Trophoblast cell (in vitro differentiated cells and primary cell): ENCODE measurements at places on chromosomes 6 and 20.

DNA sequence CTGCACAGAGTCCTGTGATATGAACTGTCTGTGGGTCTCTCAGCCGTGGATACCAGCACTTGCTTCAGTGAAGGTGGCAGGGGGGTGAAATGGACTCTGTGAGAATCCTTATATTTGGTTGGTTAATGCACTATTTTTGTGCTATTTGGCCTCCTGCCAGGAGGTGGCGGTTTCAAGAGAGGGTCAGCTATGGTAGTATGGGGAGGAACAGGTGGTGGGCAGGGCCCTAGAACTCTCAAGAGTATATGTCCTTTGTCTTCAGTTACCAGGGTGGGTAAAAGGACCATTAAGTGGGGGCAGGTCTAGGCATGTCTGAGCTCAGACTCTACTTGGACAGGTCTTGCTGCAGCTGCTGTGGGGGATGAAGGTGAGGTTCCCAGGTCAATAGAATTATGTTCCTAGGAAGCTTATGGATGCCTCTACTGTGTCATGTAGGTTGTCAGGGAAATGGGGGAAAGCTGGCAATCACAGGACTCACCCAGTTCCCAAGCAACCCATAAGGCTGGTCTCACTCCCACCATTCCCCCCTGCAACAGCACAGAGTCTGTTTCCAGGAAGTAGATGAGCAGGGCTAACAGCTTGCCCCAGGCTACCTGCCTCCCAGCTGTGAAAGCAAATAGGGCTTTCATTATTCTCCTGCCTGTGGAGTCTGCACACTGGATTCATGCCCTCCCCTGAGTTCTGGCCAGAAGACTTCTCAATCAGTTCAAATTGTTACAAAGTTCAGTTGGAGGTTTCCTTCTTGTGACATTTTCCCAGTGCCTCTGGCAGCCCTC lies 56.8 kb upstream of the PHIP start:
- DNase-seq: no peak

DNA sequence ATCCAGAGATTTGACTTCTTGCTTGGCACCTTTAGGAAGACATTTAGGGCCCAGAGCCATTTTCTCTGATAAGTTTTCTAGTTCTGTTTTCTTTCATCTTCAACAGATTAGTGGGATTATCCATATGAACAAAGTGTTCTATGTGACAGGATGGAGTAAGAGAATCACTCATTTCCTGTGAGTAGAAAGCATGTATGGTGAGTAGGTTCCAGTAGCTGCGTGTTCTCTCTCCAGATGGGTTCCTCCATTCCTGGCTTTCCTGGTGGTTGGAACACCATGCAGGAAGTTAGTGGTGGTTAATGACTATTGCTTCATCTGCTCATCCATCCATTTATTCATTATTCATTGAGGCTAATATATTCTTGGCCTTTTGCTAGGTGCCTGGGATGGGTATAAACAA lies 54.0 kb downstream of the EFCAB8 start:
- no peak for DNase-seq

DNA sequence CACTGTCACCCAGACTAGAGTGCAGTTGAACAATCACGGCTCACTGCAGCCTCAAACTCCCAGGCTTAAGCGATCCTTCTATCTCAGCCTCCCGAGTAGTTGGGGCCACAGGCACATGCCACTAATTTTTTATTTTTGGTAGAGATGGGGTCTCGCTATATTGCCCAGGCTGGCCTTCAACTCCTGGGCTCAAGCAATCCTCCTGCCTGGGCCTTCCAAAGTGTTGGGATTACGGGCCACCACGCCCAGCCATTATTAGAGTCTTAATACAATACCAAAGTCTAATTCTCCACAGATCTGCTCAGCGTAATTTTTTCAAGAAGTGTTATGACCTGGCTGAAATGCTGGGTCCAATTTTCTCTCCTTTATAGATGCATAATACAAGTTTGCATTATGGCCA lies 3.0 kb downstream of the GCLC start:
- no peak for DNase-seq

- DNase-seq: no peak
Observed at GRCh38 chr20:2221921-2222320, 73.9 kb upstream of the TGM3 start.

- DNase-seq: no peak
Observed at GRCh38 chr6:124479991-124480430, 482.2 kb upstream of the RNF217 start.

- DNase-seq: no peak
Observed at GRCh38 chr6:37492236-37492972, 7.3 kb downstream of the CCDC167 start.

DNA sequence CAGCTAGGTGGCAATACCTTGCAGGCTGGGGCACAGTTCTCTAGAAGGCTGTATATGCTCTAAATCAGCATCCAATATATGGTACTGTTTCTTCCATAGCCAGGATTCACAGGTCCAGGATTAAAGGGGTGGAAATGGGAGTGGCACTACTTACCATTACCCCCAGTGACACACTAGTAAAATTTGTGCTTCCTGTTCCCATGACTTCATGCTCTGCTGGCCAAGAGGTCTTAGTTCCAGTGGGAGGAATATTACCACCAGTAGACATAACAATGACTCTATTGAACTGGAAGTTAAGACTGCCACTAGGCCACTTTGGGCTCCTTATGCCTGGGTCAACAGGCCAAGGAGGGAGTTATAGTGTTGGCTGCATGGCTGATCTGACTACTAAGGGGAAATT lies 174.3 kb upstream of the TNFAIP3 start:
- DNase-seq: no peak

- no peak for DNase-seq
Observed at GRCh38 chr20:41618807-41619311, 682 bp upstream of the CHD6 start.
